ENCODE measurements at places on chromosomes 5 and 9.
A peak's percentile ranks its signal among the peaks of the same experiment; 100 is the strongest.

- no peak for DNase-seq
These were observed 56.2 kb upstream of the ANXA1 start for GRCh38 chr9:73095425-73095824.

DNA sequence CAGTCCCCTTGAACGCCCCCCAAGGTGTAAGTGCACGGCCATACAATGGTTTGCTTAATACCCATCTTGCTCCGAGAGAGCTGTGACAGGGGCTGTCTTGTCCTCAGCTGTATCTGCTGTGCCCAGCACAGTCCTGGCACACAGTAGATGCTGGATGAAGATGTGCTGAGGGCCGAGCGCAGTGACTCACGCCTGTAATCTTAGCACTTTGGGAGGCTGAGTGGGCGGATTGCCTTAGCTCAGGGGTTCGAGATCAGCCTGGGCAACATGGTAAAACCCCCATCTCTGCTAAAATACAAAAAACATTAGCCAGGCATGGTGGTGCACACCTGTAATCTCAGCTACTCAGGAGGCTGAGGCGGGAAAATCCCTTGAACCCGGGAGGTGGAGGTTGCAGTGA lies 53.6 kb downstream of the C9orf50 start:
- no peak for DNase-seq

GRCh38 chr9:78919701-78920100 lies 622.8 kb downstream of the PSAT1 start:
- DNase-seq: no peak

- no peak for DNase-seq
These were observed 101.7 kb downstream of the ZNF354C start for GRCh38 chr5:179161901-179162300.

GRCh38 chr5:96522635-96523355 lies 89.7 kb upstream of the PCSK1 start:
- no peak for DNase-seq

GRCh38 chr9:109861918-109862317 lies 81.9 kb downstream of the PALM2AKAP2 start:
- DNase-seq: no peak

GRCh38 chr5:166963596-166963995 lies 1327.8 kb upstream of the WWC1 start:
- DNase-seq: no peak

DNA sequence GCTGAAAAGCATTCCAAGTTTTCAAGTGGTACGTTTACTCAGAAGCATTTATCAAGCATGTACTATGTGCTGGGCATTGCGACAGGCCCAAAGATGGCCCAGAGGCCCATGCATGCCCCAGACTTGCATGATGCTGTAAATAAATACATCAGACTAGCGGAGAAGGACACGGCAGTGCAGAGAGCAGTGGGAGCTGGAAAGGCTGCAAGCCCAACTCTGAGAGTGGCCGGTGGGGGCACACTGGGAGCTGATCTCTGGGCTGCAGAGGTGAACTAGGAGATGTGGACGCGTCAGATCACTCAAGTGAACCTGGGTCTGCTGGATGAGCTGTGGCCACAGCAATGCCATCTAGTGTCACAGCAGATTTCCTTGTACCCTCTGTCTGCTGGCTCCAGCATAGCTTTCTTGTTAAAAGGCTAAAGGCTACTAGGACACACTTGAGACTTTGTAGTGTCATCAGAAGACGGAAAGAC lies 246.9 kb downstream of the FANCC start:
- no peak for DNase-seq

DNA sequence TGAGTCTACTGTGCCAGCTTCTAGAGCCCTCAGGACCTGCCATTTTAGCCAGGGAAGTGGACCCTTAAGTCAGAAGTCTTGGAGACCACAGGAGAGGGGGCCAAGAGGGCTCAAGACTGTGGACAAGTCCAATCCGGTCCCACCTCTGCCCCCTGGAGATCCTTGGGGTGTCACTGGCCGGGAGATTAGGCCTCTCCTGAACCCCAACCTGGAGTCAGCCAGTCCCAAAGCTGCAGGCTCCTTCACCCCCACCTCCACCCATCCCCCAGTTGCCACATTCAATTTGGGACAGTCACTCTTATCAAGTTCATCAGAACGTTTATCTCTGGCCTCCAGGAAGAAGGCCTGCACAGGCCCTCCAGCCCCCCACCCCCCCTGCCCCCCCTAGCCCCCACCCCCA lies 290 bp downstream of the SLC23A1 start:
- DNase-seq: no peak

GRCh38 chr9:88267283-88267682 lies 121.0 kb upstream of the SPIN1 start:
- no peak for DNase-seq

GRCh38 chr5:129903466-129904101 lies 681 bp upstream of the CHSY3 start:
- no peak for DNase-seq

DNA sequence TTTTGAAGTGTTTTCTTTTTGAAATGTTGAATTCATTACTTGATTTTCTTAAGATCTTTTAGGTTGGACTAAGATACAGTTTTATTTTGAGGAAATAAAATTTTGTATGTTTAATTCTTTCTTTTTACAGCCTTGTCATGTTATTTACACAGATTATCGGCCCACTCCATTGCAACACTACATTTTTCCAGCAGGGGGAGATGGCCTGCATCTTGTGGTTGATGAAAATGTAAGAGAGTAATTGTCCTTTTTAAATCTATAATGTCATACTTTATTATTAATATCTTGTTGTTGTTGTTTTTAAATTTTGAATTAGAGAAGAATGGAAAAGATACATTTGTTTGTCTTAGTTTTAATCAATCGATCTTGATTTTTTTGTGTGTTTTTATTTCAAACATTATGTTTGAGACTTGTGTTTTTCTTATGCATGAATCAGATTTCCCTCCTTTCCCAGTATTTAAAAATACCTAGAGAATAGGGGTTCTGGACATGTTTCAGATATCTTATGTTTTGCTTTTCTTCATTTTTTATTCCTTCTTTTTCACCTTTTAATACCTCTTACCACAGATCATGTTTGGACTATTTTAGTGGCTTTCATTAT lies 36.7 kb downstream of the MTREX start:
- peak; percentile 27 for DNase-seq

DNA sequence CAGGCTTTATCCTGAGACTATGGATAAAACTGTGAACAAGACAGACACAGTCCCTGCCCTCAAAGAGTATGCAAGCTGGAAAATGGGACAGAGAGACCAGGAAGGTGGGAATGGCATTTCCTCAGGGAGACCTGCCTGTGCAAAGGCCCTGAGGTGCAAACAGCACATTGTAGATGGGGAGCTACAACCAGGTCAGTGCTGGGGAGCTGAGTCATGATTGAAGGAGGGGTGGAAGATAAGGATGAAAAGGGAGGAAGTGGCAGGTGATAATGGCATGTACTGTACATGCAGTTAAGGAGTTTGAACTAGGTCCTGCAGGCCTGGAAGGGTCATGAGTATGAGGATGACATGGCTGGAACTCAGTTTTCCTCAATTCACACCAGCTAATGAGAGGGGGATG lies 75.5 kb upstream of the BOD1 start:
- DNase-seq: no peak

GRCh38 chr5:154881986-154882385 lies 23.6 kb downstream of the CNOT8 start:
- DNase-seq: no peak

GRCh38 chr5:151491062-151491461 lies 43.7 kb downstream of the SLC36A1 start:
- DNase-seq: no peak

GRCh38 chr9:120931231-120932085 lies 4.9 kb upstream of the TRAF1 start:
- no peak for DNase-seq

DNA sequence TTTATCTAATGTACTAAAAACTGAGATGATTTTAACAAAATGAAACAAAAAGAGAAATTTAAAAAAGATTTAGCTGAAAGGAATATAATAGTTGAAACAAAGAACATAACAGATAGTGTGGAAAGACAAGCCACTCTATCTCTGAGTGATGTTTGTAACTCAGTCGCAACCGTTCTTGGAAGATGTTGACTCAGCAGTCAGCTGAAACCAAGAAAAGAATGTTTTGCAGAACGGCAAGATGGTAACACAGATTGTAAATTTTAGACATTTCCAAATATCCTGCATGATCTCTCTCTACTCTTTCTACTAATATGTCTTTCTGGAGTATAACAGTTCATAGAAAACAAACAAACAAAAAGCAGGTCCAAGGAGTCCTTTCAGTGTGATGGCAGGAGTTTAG lies 746.1 kb upstream of the CDH6 start:
- DNase-seq: no peak

- no peak for DNase-seq
These were observed 139.3 kb upstream of the SLIT3 start for GRCh38 chr5:169440107-169440705.

DNA sequence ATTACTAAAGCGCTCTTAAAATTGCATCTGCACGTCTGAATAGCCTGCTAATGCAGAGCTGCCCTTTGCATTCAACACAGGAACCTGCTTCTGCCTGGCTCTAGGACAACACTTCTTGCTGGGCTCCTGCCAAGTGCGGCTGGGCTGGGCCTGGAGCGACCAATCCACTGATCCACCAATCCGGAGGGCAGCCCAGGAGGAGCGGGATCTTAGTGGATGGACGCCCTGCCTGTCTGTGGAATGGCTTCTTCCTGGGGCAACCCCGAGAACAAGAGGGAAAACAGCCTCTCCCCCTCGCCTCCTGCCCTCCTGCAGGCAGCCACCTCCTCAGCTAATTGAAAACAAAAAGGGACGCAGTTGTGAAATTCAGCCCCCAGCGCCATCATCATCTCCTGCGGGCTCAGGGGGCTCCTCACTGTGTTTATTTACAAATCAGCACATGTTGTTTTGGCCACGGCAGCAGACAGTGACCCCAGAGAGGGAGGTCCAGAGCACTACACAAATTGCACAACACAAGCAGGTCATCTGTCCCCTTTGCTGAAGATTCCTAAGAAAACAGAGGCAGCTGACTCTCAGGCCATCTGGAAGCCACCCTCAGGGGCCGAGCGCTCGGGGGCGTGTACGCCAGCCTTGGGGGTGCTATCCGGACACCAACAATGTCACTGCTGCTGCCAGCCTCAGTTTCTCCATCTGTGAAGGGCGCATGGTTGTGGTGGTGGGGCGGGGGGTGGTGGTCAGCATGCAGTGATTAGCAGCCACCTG lies 57.3 kb downstream of the GADD45G start:
- no peak for DNase-seq

DNA sequence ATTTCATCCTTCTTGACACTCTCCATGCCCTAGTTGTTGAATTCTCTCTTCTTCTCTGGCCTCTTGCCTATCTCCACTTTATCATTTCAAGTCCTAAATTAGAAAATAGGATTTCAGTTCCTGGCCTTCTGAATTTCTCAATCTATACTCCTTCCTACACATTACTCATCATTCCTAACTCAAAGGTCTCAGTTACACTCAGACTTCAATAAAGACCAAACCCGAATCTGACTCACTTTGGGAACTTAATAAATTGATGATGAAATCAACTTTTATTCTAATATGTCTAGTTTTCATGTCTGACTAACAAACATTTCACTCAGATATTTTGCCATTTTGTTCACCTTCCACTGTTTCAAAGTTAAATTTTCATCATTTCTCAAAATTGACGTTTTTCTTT lies 113.6 kb upstream of the TSLP start:
- DNase-seq: no peak

DNA sequence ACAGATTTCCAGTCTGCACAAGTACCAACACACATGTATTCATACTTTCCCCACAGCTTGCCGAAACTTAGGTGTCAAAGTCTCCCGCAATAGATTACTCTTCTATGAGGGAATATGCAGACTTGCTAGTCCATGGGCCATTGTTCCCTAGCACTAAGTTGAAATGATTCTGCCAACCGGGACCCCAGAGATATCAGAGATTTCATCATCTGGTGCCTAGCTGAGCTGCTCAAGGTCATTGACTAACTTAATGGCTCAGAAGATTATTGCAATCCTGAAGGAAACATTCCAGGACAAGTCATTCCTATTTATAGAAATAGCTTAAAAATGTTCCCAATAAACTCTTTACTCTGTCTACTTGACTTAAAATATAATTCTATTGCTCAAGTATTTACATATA lies 202.6 kb downstream of the PIK3R1 start:
- DNase-seq: no peak

- DNase-seq: peak; percentile 10
These were observed 18.3 kb upstream of the MLLT3 start for GRCh38 chr9:20640331-20641187.

DNA sequence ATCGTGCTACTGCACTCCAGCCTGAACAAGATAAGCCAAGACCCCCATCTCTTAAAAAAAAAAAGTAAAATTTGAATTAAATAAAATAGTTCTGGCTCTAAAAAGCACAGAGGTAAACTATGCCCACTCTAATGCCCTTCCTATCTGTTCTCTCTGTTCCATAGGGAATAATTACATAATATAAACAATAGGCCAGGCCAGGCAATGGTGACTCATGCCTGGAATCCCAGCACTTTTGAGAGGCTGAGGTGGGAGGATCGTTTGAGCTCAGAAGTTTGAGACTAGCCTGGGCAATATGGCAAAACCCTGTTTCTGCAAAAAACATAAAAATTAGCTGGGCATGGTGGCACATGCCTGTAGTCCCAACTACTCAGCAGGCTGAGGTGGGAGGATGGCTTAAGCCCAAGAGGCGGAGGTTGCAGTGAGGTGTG lies 47.4 kb downstream of the MYO10 start:
- DNase-seq: no peak

DNA sequence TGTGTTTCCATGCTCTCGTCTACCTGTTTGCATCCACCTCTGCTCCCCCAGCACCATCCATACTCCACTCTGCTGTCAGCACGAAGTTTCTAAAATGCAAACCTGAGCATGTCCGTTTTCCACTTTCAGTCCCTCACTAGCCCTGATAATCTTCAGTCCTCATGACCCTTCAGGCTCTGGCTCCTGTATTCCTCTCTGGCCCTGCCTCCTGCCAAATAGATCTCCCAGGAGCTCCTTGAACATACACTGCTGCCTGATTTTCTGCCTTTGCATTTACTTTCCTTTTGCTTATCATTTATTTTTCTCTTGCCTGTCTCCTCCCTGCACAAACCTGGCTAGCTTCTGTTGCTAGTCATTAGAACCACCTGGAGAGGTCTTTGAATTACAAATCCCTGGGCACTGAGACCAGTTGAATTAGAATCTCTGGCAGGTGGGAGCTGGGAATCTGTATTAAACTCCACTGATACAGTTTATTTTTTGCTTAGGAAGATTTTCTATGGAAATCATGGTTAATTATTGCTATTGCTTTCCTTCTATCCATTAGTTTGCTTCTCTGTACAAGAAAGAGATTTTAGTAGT lies 18.5 kb downstream of the ARHGEF28 start:
- no peak for DNase-seq

- no peak for DNase-seq
These were observed 708.8 kb downstream of the MTRR start for GRCh38 chr5:8577792-8578191.

- DNase-seq: no peak
These were observed 76.7 kb downstream of the EPB41L4A start for GRCh38 chr5:112342389-112342788.

DNA sequence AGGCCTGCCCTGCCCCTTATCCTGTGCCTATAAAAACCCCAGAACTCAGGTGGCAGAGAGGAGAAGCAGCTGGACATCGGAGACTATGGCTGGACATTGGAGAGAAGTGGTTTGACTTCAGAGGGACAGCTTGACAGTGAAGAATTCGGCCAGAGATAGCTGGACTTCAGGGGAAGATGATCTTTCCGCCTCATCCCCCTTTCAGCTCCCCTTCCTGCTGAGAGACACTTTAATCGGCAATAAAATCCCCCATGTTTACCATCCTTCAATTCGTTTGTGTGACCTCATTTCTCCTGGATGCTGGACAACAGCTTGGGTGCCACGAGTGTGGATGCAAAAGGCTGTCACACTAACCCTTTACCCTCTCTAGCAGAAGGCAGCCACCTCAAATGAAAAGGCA lies 134.1 kb upstream of the TUT7 start:
- DNase-seq: no peak

All from activated CD4-positive, CD25-positive, alpha-beta regulatory T cell (primary cell).